ENCODE measurements at places on chromosomes 2 and 18. TPM values are rescaled to one million over a fixed set of nuclear protein-coding genes. Genes with fewer than 3 reads are reported as not detected.

DNA sequence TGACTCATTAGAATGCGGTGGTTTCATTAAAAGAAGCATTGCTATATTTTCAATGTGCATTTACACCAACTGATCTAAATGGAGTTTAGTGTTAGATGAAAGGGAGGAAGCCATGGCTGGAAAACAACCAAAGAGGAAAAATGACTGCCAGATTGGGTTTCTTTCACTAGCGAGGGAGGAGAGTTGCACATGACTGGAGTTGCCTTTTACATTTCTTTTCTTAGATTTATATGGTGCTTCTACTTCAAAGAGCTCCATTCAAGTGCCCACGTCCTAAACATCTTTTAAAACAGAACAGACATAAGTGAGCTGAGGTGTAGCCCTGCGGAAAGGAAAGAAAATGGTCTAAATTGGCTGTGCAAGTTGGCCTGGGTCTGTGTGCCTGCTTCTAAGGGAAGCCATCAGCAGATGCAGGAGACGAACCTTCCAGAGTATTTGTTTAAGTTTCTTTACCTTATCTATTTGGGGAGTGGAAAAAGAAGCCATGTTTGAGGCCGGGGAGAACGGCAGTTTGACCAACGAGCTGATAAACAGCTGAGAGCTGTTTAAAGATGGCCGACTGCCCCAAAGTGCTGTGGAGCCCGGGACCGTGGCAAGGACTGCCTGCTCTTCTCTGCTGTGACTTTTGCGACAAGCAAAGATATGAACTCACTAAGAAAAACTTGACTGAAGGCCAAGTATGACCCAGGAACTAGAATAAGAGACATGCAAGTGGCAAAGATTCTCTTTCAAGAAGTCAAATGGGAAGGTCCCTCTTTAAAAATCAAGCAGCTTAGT lies 327.0 kb downstream of the ZNF516 start:
- no peak for DNase-seq

Gene PDCD1
- total RNA-seq, result 0.16 TPM

DNA sequence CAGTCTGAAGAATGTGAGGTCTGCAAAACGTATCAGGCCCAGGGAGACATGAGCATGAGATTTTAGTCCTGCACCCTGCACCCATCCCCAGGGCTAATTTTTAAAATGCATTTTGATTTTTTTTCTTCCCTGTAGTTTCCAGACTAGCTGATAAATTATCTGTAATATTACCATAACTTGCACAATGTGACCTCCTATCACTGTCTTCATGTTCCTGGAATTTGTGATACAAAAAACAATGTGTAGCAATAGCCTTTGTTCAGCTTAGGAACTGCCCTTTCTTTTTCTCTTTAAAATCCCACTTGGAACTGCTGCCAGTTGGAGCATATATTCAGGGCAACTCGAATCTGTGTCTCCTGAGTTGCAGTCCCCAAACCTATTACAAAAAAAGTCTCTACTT lies 222.8 kb upstream of the HS6ST1 start:
- no peak for DNase-seq

GRCh38 chr18:27931535-27931934 lies 245.4 kb downstream of the CDH2 start:
- no peak for DNase-seq

DNA sequence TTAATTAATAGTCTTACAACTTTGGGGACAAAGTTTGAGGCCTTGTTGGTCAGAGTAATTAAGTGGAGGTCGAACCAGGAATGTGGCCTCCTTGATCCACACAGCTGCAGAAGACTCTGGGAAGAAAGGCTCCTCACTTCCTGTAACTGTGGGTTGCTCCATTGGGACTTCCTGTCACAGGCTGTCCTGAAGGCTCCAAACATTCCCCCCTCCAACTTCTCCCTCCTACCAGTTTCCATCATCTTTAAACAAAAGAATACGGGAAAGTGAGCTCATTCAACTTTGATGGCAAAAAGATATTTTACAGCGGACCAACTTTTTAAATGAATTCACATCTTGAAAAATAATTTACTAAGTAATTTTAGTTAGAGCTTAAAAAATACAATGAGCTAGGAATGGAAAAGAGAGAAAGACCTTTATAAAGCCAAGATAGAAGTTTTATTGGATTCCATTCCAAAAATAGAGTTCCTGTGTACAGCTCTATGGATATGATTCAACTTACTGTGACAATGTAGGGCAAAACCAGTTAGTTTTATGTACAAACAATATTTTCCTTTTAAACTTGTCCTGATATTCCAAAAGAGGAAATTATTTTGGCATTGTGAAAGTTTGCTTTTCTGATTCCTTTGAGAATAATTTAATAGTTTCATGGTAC lies 212.0 kb upstream of the NABP1 start:
- DNase-seq, result peak; percentile 24

Data from myocyte (in vitro differentiated cells).